Stimulated activated CD8-positive, alpha-beta memory T cell treated with anti-CD3 and anti-CD28 coated beads, Interleukin-4, amount 100 ng/mL, for 48 hours (primary cell): ENCODE measurements at places on chromosomes 1 and 21.

DNA sequence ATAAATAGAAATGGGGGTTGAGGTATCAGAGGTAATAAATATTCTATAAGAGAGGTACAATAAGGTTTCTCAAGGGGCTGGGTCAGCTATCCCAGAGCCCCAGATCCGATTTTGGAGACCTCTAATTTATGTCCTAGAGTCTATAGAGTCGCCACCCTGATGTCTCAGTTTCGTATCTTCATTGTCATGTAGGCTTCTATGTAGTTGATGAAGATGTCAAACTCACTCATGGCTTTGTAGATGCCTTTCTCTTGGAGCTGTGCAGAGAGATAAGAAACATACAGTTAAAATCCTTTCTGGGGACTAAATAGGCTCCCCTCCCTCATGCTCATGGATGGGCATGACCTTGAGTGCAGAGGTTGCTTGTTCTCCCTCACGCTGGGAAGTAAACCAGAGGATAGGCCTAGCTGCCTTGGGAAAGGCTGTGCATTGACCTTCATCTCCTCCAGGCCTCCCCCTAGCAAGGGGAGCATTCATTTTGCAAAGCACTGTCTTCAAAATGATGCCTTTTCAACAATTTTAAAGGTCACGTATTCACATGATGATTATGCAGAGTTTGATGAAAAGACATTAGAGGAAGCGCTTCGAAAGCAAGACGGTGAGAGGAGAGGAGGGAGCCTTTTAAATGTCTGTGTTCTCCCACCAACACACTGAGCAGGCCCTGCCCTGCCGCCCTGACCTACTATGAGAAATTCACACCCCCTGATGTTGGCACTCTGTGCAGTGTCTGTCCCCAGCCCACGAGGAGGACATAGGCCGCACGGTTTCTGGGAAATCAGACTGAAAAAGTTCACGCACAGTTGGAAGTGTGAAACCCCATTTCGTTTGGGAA is 1.9 kb upstream of the IL19 start:
- no peak for DNase-seq

GRCh38 chr1:227740401-227740960 is 5.2 kb downstream of the SNAP47 start:
- DNase-seq, result no peak

DNA sequence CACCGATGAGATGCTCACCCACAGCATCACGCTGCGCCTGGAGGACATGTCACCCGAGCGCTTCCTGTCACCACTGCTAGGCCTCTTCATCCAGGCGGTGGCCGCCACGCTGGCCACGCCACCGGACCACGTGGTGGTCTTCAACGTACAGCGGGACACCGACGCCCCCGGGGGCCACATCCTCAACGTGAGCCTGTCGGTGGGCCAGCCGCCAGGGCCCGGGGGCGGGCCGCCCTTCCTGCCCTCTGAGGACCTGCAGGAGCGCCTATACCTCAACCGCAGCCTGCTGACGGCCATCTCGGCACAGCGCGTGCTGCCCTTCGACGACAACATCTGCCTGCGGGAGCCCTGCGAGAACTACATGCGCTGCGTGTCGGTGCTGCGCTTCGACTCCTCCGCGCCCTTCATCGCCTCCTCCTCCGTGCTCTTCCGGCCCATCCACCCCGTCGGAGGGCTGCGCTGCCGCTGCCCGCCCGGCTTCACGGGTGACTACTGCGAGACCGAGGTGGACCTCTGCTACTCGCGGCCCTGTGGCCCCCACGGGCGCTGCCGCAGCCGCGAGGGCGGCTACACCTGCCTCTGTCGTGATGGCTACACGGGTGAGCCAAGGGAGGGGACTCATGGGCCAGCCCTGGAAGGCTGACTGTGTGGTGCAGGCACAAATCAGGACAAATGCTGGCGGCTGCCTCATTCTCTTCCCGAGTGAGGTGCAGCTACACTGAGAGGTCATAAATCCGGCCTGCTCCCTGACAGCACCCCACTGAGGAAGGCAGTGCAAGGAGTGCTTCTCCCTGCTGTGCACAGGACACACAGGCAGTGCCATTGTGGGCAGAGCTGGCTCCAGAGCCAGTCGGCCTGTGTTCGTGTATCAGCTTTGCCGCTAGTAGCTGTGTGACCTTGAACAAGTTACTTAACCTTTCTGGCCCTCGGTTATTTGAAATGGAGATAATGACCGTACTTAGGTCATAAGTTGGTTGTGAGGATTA is 9.4 kb downstream of the CELSR2 start:
- no peak for DNase-seq

DNA sequence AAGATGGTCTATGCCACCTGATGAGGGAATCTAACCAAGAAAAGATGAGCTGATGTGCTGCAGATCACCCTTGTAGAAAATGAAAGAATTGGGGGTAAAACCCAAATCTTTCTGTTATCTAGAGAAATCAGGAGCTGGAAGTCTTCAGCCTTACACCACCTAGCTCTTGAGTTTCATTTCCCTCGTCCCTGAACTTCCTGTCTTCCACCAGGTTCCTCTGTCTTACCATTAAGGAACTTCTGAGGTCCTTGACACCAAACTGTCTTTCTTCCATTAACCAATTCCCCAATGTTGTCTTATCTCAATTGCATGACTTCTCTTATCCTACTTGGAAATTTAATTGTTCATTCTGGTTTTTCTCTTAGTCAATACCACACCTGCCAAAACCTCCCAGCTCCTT is 31.5 kb downstream of the LPAR3 start:
- no peak for DNase-seq

DNA sequence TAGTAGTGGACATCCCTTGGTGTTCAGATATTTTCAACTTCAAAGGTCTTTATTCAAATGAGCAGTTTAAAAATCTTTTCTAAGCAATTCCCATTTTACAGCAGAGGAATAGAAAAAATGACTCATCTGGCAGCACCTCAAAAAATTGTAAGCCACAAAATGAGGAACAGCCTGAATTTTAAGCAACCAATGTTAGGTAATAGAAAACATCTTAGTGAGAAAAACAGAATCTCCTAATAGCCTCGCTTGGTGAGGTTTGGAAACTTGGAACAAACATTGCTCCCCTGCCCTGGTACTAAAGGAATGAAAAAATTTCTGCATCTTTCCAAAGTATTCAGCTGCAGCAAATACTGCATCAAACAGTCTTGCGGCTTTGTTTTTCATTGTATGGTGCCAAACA is 264.4 kb downstream of the NTNG1 start:
- DNase-seq, result no peak

DNA sequence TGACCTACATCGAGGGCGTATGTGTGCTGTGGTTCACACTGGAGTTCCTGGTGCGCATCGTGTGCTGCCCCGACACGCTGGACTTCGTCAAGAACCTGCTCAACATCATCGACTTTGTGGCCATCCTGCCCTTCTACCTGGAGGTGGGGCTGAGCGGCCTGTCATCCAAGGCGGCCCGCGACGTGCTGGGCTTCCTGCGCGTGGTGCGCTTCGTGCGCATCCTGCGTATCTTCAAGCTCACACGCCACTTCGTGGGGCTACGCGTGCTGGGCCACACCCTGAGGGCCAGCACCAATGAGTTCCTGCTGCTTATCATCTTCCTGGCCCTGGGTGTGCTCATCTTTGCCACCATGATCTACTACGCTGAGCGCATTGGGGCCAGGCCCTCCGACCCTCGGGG is 13.0 kb downstream of the KCNC4 start:
- DNase-seq, result no peak

- DNase-seq, result no peak
Observed at GRCh38 chr21:34796518-34797200, 127.9 kb downstream of the CLIC6 start.

DNA sequence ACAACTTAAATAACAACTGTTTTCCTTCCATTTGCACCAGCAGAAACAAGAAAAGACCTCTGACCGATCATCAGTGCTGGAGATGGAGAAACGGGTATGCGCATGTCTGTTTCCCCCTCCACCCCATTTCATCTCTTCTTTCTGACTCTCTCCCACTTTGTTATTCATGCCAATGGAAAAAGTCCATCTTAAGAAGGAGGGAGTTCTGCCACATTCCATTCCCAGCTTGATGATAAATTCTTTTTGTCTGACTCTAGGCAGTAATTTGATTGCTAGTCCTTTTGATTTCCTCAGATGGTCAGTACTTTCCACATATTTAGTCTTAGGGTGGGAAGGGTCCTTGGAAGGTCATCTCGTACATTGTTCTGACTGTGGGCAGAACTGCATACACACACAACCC is 142.5 kb downstream of the SYT2 start:
- no peak for DNase-seq
